Activated CD4-positive, alpha-beta T cell treated with anti-CD3 and anti-CD28 coated beads for 1 hour (primary cell): ENCODE measurements at places on chromosomes 6 and 20.

- DNase-seq, result no peak
Measured at GRCh38 chr6:41684311-41685180, 46.3 kb downstream of the MDFI start.

DNA sequence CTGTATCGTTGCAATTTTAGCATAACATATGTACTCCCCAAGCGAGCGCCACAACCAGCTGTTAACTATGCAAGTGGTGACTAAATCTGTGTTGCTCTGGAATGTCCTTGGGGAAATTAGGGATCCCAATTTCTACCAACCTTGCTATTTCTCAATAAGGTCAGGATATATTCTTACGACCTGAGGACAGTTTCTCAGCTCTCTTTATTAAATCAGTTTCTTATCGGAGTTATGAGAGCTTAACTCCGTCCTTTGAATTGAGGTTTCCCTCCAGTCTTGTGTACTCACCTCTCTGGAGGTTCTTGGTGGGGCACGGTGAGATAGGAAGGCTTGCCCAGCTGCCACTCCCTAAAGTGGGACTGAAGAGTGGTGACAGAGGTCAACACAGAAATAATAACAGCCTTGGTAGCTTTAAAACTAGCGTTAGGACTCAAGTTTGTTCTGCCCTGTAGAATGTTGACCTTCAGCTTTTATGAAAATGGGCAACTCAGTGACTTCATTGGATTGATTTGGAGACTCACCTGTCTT, 694 bp downstream of the MRPS18B start:
- DNase-seq, result no peak

- no peak for DNase-seq
Measured at GRCh38 chr20:10059006-10059405, 24.2 kb downstream of the ANKEF1 start.

- DNase-seq, result peak; percentile 47
Measured at GRCh38 chr6:15491255-15491985, 171.4 kb downstream of the DTNBP1 start.

DNA sequence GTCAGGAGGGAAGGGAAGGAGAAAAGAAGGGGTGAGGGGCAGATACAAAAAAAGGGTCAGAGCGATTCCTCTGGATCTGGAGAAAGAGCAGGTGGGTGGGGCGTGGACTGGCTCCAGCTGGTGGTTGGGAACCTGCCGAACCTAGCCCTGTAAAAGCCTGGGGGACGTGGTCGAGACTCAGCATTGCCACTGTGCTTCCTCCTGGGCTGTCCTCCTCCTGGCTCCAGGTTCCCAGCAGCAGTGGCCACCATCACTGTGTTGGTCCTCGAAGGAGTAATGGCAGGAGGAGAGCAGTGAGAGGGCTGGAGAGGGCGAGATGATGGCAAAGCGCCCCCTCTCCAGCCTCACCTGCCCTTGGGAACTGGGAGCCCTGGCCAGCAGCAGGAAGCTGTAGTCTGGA, 3.5 kb upstream of the RAET1L start:
- no peak for DNase-seq

GRCh38 chr6:156269751-156270369, 507.3 kb upstream of the ARID1B start:
- DNase-seq, result no peak

DNA sequence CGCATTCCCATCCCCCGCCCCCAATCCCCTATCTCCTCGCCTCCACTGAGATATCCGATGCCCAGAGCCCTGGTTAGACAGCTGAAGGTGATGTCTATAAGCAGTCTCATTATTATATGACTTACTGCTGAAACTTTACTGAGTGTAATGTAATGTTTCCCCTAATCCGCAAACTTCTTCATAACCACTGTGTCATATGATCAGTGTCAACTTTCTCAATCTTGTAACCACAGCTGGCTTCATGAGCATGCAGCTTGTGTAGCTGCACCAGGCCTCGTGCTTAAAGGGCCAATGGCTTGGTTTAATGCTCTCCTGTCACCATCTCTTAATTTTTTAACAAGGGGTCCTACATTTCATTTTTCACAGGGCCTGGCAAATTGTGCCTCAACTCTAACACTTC, 8.1 kb downstream of the ASIP start:
- DNase-seq, result no peak

GRCh38 chr20:1212607-1213396, 9.5 kb downstream of the C20orf202 start:
- peak; percentile 55 for DNase-seq

- DNase-seq, result no peak
Measured at GRCh38 chr6:154319231-154319858, 37.3 kb downstream of the IPCEF1 start.

- DNase-seq, result no peak
Measured at GRCh38 chr20:10714236-10714975, 40.6 kb upstream of the JAG1 start.

DNA sequence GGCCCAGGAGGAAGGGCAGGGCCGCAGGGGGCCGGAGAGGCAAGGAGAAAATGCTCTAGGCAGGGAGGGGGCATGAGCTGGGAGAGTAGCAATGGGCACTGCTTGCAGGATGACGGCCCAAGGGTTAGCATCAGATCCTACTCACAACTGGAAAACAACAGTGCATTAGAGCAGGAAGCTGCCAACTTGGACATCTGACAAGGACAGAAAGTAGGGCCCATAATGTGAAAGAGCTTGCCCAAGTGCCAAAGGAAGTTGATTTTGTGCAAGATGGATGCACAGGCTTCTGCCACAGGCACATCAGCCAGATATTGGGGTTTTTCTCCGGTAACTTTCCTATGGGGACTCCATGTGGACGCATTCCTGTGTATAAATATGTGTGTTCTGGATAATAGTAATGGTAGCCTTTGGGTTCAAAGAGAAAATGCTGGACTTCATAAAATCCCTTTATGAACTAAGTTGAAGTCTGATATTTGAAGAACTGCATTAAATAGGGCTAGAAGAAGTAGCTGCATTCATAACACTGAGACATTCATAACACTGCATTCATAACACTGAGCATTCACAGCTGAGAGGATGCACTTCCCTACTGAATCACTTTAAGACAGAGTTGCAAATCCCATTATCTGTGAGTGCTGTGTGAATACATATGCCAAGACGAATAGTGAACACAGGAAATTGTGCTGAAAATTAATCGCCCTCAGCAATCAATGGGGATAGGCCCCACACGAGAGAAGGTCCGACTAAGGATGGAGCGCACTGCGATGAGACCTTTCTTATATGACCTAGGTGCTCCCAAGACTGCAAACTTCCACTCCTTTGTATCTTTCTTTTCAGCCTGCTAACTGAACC, 235.6 kb upstream of the PRDM1 start:
- no peak for DNase-seq

DNA sequence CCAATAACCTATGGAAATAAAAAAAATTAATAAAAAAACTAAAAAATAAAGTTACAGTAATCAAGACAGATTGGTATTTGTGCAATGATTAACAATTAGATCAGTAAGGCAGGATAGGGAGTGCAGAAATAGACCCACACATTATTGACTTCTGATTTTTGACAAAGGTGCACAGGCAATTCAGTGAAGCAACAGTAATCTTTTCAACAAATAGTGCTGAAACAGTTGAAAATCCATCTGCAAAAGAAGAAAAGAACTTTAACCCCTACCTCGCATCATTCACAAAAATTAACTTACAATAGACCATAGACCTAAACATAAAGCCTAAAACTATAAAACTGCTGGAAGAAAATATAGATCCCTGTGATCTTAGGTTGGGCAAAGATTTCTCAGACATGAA, 4.5 kb upstream of the SMLR1 start:
- DNase-seq, result no peak
